ENCODE measurements at places on chromosomes 6 and 20.

DNA sequence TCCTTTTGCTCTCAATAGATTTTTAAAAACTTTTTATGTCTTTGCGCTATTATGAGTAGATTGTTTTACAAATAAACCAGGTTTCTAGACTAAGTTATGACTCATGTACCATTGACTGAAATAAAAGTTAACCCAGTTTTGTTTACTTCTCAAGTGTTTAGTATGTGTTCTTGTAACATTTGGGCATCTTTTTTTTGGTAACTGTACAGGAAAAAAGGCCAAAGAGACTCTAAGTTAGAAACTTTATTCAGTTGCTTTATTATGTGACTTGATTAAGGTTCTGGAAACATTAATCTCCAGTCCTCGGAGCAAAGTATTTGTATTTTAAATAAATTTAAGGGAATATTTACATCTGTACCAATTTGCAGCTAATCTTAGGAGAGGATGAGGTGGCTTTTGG, 2.9 kb downstream of the NKAIN2 start:
- no peak for DNase-seq

- DNase-seq: no peak
These were observed 4.9 kb upstream of the CDSN start for GRCh38 chr6:31125162-31125561.

DNA sequence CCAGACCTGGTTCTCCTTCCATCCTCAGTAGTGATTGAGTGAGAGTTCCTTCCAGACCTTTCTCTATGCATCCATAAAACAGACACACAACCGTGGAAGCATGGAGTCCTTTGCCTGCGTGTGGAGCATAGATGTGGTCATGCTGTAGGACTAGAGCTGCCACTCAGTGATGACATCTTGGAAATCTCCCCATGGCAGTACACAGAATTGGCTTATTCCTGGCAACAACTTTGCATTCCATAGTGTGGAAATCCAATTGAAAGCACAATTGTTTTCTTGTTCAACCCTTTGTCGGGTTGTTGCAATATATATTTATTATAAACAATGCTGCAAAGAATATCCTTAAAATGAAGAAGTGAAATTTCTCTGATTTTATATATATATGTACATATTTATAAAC, 547.8 kb downstream of the CDH26 start:
- DNase-seq: no peak

GRCh38 chr6:87762116-87762515, 60.1 kb upstream of the AKIRIN2 start:
- DNase-seq: no peak

DNA sequence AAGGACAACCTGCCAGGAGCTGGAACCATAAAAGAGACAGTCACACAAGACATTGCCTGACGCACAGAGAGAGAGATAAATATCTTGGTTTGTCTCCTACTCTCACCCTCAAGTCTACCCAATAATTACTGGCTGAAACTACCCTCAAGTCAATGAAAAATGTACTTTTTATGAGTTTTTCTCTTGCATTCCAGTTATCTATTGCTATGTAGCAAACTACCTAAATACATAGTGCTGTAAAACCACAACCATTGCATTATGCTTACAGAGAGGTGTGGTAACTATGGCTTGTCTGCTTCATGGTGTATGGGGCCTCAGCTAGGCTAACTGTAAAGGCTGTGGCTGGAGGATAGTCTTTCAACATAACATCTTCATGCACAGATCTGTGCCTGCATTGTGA, 247.8 kb downstream of the HAO1 start:
- DNase-seq: no peak

DNA sequence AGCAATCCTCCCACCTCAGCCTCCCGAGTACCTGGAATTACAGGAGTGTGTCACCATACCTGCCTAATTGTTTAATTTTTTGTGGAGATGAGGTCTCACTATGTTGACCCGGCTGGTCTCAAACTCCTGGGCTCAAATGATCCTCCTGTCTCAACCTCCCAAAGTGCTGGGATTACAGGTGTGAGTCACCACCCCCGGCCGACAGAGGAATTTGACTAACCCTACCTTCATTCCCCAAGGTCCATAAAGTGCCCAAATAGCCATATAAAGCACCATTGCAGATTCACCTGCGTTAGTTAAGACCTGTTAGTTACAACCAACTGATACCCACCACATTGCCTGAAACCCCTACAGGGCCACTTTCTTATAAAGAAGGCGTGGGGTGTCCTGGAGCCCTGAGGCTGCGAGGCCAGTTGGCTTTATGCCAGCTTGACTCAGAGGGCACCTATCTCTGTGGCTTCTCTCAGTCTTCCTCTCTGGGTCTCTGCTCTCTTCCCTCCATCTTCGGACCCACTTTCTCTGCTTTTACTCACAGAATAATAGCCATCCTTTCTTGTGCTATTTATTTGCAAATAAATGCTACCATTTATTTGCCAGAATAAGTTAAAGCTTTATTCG, 65.6 kb downstream of the SLC2A10 start:
- no peak for DNase-seq

DNA sequence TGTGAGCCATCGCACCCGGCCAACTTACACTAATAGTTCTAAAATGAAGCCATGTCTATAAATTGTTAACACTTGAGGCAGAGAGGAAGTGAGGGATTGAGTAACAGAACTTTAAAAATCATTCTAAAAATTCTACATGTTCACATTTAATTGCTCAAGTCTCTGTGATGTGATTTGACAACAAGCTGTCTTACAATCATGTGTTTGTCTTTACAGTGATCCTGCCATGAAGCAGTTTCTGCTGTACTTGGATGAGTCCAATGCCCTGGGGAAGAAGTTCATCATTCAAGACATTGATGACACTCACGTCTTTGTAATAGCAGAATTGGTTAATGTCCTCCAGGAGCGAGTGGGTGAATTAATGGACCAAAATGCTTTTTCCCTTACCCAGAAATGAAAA, 23.6 kb downstream of the GTF2H5 start:
- DNase-seq: no peak

DNA sequence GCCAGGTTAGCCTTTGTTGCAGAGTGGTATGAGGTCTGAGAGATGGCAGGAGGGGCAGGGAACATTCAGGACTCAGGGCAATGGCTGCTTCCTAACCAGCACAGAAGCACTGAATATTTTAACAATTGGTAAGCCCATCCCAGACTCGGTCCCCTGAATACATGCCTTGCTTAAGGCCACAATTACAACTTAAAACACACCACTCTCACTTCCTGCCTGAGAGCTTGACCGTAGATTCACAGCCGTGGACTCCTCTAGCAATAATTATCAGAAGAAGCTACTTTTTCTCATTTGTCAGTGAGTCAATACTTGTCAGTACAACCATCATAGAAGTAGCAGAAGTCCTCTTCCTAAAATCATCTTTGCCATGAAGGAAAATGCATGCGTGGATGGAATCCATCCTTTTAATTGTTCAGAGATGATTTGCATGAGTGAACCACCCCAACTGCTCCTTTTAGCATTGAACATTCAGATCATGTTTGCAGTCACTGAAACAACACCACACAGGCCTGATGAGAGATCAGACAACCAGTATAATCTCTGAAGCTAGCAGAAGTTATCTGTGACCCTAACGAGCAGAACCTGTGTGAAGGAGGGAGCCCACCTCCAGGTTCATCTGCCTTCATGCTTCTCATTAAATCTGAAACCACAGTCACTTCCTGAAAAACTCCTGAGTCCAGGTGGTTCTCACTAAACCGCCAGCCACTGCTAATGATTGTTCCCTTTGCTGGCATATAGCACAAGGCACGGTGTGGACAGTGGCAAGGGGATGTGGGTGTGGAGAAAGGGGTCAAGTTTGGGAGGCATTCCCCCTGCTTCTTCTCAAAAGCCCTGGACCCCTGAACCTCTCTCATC, 333.9 kb upstream of the CNR1 start:
- no peak for DNase-seq

DNA sequence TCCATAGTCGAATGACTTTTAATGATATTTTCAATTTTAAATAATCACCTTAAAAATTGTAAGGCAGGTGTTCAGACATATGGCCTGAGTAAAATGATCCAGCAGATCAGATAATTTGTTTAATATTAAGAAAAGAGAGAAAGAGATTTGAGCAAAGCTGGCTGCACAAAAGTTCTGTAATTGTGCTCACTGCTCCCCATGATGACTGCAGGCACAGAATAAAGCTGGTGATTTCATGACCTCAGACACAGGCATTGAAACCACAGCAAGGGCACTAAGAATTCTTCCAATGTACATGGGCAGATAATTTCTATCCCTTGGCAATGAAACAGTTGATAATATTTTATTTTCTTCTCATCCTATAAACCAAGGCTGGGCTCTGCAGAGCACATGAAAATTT, 553.1 kb downstream of the NKAIN2 start:
- no peak for DNase-seq

DNA sequence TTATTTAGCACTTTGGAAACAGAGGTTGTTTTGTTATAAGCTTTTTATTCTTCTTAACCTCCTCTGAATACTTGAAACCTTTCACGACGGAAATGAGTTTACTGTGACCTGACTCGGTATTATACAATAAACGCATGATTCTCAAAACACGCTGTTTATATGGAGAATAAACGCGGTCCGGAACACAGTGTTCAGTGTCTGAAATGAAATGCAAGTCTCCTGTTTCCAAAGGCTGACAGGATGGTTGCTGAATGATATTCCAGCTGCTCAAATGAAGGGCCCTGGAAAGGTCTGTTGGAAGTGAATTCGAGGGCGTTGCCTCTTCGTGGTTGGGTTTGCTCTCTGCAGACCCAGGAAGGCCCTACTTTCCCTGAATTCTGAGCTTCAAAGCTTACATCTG, 83.4 kb downstream of the RSPH3 start:
- no peak for DNase-seq

DNA sequence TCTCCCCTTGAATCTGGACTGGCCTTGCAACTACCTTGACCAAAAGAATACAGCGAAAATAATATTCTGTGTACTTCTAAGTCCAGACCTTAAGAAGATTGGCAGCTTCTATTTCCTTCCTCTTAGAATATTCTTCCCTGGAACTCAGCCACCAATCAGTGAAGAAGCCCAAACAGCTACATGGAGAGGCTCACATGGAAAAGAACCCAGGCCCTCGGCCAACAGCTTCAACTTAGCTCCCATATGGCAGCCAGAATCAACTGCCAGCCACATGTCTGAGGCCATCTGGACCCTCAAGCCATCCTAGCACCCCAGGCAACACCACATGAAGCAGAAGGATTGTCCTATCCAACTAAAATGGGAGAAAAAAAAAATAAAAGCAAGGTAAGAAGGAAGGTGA, 178.8 kb downstream of the IBTK start:
- no peak for DNase-seq

- no peak for DNase-seq
These were observed 1.5 kb upstream of the ISM1 start for GRCh38 chr20:13219327-13220193.

DNA sequence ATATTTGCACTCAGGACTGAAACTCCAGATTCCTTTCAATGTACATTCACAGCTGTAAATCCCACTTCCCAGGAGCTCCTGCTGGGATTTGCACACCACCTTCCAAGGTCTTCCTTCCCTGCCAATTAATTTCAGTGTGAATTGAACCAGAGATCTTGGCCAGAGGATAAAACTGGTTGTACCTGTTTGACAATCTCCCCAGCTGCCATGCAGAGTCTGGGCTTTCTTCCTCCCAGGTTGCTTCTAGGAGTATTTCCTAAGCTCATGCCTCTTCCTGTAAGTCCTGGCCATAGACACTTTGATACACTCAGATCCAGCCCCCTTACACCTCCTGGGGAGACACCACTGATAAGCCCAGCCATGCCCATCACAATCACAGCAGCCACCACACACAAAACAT, 15.6 kb downstream of the MAFB start:
- no peak for DNase-seq

GRCh38 chr6:47865206-47865605, 83.4 kb downstream of the OPN5 start:
- DNase-seq: no peak

- no peak for DNase-seq
These were observed 79.5 kb upstream of the BTBD3 start for GRCh38 chr20:11838076-11838636.

DNA sequence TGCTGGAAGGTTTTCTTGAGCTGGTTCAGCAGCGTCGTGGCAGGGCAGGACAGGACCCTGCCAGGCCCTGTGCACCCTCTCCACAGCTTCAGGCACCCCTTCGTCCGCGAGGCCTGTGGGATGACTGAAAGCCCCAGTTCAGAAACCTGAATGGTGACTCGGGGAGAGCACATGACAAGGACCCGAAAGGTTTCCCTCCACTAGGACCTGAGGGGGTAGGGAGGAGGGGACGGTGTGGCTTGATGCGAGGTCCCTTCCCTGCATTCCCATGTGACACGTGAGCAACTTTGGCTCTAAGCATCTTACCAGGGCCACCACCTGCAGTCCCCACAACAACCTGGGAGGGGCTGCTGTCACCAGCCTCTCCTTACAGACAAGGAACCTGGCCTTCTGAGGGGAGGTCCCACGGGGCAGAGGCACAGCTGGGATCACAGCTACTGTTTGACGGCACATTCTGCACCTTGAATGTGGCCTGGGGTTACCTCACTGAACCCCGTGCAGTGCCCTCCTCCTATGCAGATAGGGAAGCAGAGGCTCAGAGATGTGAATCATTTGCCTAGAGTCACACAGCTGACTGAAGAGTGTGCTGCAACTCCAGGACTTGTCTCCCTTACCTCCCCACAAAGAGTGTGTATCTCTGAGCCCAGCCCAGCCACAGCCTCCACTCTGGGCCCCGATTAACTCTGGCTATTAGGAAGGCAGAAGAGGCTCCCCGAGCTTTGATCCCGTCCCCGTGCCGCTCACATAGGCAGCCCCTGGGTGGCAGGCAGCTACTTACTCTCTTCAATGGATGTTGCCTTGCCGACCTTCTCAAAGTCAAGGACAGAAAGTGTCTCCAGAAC, 84.6 kb downstream of the PTPN1 start:
- DNase-seq: no peak

DNA sequence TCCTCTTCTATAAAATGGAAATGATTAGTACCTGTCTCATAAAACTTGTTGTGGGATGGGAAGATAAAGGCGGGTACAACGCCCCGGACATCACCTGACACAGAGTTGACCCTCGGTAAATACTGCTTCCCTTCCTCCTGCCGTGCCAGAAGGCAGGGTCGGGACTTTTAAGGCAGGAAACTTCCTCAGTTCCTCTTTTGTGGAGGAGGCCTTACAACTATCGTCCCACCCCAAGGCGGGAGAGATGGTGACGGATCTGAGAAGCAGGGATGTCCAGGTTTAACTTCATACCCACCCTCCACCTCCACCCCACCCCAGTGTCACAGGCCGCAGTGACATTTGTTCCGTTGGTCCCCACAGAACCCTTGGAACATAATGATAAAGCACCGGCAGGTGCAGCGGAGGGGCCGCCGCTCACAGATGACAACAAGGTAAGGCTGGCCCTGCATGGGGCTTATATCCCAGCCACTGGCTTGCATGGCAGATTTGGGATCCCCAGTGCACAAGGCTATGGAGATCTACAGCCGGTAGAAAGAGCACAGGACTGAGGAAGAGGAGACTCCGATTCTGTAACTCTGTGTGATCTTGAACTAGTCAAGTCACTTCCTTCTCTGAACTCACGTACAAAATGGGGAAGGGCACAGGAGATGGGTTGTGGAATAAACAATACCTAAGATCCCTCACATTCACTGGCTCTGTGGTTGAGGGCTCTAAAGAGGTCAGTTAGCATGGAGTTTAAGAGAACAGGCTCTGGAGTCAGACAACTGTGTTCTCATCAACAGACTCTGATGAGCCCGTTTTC, 764 bp downstream of the DNTTIP1 start:
- no peak for DNase-seq

Data from activated naive CD4-positive, alpha-beta T cell treated with anti-CD3 and anti-CD28 coated beads for 36 hours (primary cell).